ENCODE measurements at places on chromosomes 4 and X. TPM values are rescaled to one million over a fixed set of nuclear protein-coding genes. Genes with fewer than 3 reads are reported as not detected.

- no peaks in the 10 kb centered on the region for H3K36me3 ChIP-seq
- no peak for DNase-seq
- H3K4me3 ChIP-seq = no peak overlapping the region
Measured at GRCh38 chr4:83342476-83342875, 7.8 kb upstream of the HPSE start.

GRCh38 chr4:121048165-121048564, 24.2 kb downstream of the NDNF start:
- DNase-seq = no peak
- no peaks in the 10 kb centered on the region for H3K36me3 ChIP-seq
- no peaks in the 10 kb centered on the region for H3K27me3 ChIP-seq
- H3K4me3 ChIP-seq = no peak overlapping the region
- no peak overlapping the region for H3K27ac ChIP-seq

DNA sequence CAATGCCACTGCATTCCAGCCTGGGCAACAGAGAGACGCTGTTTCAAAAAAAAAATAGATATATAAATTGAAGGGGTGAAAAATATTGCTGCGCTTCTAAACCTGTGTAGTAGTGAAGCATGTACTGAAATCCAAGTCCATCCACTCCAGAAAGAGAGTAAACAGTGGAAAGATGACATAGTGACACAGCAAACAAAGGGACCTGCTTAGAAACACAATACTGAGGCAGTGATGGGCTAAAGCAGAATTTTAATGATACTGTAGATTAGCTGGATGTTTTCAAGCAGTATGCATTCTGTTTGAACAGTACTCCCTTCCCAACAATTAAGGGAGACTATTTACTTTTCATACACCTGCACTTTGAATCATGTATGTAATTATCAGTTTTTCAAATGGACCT, 42.5 kb downstream of the TFDP3 start:
- DNase-seq = no peak
- H3K27ac ChIP-seq = no peak overlapping the region
- peaks cover 5% of the 10 kb centered on the region for H3K4me1 ChIP-seq
- no peaks in the 10 kb centered on the region for H3K27me3 ChIP-seq
- H3K4me3 ChIP-seq = no peak overlapping the region
- no peaks in the 10 kb centered on the region for H3K36me3 ChIP-seq

- H3K36me3 ChIP-seq = no peaks in the 10 kb centered on the region
- H3K4me1 ChIP-seq = no peaks in the 10 kb centered on the region
- H3K27me3 ChIP-seq = no peaks in the 10 kb centered on the region
- no peak overlapping the region for H3K4me3 ChIP-seq
- no peak overlapping the region for H3K27ac ChIP-seq
- DNase-seq = no peak
Measured at GRCh38 chr4:182975806-182976205, 58.6 kb upstream of the DCTD start.

The TBX22 gene
- total RNA-seq = 0.10 TPM

The TMEM154 gene
- total RNA-seq = 1.7 TPM

The ODAM gene
- 1.2 TPM for total RNA-seq

DNA sequence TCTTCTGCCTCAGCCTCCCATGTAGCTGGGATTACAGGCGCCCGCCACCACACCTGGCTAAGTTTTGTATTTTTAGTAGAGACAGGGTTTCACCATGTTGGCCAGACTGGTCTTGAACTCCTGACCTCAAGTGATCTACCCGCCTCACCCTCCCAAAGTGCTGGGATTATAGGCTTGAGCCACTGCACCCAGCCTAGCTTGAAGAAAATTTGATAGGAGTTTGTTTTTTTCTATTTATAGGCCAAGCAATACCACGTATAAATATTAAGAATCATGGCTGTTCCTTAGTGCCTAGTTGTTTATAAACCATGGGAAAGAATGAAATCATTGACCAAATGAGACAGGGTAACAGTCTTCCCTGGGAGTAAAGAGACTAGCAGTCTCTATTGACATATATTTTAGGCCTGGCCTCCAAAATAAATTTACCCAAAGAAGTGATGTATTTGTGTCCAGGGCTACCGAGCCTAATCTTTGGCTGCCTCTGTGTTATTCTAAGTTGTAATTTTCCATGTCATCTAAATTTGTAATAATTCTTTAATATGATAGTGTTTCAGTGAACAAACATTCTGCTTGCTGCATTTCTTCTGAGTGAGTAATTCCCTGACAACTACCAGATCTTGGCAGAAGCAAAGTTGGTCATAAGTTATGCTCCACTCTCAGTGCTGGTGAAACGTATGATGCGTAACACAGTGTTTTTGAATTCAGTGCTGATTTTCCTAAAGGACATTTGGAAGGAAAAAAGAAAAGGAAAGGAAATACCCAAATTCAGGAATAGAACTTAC, 10.3 kb downstream of the PKD2 start:
- H3K36me3 ChIP-seq = no peaks in the 10 kb centered on the region
- DNase-seq = peak; percentile 56
- no peaks in the 10 kb centered on the region for H3K27me3 ChIP-seq
- peak overlapping the region; percentile 84 for H3K27ac ChIP-seq
- H3K4me1 ChIP-seq = peaks cover 11% of the 10 kb centered on the region
